ENCODE measurements at places on chromosomes 11 and 22.
A peak's percentile ranks its signal among the peaks of the same experiment; 100 is the strongest.

GRCh38 chr22:39266398-39267030 lies 21.7 kb upstream of the PDGFB start:
- DNase-seq, result peak; percentile 40

DNA sequence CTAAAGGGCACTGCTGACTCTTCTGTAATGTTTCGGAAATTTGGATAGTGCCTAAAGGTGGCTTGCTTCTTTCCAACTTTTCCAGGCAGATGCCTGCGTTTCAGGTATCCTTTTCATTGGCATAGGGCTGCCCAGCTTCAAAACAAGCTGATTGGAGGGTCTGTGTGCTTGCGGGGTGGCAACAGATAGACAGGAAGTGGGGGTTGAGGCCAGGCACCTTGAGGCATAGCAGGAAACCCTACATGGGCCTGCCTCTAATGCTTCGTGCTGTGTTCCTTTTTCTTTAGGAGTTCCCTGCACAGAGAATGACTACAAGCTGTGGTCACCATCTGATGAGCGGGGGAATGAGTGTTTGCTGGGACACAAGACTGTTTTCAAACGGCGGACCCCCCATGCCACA lies 92.2 kb upstream of the SORL1-AS1 start:
- no peak for DNase-seq

DNA sequence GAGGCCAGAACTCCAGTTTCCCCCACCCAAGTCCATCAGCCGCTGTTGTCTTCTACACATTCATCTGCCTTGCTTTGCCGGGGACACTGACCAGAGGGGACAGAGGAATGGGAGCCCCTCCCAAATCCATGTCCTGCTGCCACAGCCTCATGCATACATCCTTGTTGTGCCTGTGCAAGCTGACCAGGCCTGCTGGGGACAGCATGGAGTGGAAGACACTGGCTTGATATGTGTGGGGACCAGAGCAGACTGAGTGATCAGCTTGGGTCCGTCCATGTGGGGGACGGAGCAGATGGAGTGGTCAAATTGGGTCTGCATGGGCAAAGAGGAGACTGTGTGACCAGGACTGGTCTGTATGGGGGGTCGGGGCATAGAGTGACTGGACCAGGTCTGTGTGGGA lies 43.8 kb downstream of the KCNC1 start:
- no peak for DNase-seq

DNA sequence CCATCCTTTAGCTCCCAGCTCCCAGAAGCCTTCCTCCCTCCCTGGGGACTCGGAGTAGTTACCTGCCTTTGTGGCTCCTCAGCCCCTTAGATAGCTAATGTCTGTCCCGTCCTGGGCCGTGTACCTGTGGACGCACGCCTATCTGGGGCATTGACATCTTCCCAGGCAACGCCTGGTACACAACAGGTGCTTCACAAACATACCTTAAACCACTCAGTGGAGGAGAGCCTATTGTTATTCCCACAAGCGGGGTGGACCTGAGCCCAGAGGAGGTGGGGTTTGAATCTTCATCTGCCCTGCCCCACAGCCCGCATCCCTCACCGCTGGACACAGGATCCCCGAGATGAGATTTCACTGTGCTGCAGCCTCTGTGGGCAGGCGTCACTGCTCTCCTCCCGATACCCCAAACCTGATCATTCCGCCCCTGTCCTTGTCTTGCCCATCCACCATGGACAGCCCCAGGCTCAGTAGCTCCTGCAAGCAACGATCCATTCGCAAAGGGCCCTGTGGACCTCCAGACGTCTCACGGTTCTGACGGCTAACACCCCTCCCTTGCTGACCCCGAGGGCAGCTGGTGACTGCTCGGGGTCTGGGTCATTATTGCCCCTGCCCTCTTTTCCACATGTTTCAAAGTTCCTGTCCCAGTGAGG lies 73.8 kb upstream of the SHISAL1 start:
- no peak for DNase-seq

DNA sequence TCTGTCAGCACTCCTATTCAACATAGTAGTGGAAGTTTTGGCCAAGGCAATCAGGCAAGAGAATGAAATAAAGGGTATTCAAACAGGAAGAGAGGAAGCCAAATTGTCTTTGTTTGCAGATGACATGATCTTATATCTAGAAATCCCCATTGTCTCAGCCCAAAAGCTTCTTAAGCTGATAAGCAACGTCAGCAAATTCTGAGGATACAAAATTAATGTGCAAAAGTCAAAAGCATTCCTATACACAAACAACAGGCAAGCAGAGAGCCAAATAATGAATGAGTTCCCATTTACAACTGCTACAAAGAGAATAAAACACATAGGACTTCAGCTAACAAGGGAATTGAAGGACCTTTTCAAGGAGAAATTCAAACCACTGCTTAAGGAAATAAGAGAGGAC lies 280.4 kb upstream of the LUZP2 start:
- no peak for DNase-seq

DNA sequence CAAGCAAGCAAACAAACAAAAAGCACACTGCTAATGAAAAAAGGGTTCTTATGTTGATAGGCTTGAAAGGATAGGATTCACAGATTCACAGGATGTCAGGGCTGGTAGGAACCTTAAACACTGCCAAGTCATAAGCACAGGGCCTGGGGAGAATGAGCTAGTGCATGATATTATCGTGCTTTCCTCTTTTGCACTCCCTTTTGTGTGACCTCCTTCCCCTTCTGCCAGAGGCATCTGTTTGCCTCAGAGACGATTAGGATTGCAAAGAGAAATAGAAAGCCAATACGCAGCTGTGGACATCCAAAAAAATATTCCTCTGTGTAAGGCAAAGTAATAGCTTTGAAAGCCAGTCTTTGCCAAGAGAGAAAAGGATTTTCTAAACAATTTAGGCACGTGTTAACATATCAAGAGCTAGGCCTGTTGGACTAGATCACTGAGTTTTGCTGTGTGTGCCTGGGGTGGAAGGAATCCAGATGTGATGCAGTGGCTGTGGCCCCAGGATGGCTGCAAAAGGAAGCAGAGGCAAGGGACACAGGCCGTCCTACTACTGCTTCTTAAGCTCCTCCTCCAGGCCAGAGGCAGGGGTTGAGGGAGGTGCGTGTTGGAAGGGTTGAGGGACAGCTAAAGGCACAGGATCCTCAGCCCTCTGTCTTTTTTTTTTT lies 30.6 kb downstream of the MCHR1 start:
- no peak for DNase-seq
